ENCODE measurements at places on chromosomes 7 and 10.

- no peak for DNase-seq
Measured at GRCh38 chr7:29866490-29866930, 60.2 kb downstream of the WIPF3 start.

DNA sequence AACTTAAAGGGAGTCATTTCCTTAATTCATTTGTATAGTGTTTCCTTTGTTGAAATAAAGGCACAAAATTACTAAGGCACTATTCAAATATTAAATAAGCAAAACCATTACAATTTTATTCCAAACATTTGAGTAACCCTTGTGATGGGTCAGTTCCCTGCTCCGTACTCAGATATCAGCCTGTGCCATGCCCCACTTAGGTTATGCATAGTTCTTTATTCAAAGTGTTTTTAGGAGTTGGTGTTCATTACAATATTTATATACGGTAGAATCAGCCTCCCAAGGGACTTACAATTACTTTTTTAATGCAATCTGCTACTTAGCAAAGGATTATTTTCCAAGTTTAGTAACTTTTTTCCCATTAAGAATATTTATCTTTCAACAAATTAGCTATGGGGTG is 119.3 kb upstream of the SEMA3D start:
- DNase-seq, result no peak

DNA sequence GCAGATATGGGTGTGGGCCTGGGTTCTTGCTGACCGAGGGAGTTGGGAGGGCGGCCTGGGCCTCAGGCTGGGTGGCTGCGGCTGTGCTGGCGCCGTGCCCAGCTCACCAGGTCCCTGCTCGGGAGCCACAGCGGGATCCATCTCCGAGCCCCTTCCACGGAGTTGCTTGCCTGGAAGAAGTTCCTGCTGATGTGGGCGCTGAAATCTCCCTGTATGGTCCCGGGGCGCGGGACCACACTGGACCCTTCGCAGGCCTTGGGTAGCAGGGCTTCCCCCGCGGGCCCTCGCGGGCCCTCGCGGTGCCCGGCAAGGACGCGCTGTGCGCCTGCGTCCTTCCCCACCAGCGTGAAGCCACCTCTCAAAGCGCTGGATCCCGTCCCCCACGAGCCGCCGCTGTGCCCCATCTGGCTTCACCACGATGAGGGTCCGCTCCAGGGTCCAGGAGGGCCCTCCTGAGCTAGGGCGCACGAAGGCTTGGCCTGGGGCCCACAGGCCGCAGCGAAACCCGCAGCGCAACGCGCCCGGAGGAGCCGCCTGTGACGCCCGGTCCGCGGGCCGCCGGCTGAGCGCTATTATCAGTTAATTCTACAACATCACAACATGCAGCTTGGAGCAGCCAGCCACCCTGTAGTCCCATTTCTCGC is 31.5 kb downstream of the RAB19 start:
- DNase-seq, result no peak

- no peak for DNase-seq
Measured at GRCh38 chr10:102661658-102662028, 17.4 kb downstream of the TRIM8 start.

- no peak for DNase-seq
Measured at GRCh38 chr10:10792681-10793080, 225.0 kb upstream of the CELF2 start.

- no peak for DNase-seq
Measured at GRCh38 chr7:36280840-36281812, 108.5 kb upstream of the ANLN start.

DNA sequence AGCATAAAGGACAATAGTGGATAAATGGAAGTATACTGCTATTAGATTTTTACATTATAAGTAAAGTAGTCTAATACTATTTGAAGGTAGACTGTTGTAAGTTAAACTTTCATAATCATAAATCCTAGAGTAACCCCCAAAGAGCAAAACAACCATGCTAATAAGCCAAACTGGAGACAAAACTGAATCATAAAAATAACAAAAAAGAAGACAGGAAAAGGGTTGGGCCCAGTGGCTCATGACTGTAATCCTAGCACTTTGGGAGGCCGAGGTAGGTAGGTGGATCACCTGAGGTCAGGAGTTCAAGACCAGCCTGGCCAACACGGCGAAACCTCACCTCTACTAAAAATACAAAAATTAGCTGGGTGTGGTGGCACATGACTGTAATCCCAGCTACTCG is 9.7 kb downstream of the CACUL1 start:
- DNase-seq, result no peak

GRCh38 chr10:7572391-7572790 is 94.4 kb downstream of the ITIH5 start:
- no peak for DNase-seq

GRCh38 chr10:96700374-96701099 is 19.8 kb downstream of the PIK3AP1 start:
- no peak for DNase-seq

DNA sequence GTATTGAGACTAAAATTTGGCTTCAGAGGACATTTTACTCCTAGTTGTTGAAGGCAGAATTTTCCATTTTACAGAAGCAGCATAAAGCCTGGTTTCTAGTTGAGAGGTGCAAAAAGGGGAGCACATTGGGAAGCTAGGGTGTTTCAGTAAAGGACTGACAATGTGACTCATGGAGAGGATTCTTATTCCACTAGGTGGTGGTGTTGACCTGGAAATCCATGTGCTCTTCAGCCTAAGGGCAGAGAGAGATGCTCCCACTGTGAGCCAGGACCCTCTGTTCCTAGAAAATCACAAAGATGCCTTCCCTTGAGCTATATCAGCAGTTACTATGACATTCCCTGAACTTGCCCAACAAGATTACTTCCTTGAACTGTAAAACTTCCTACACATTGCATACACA is 687.8 kb downstream of the IPMK start:
- no peak for DNase-seq

- no peak for DNase-seq
Measured at GRCh38 chr7:16915405-16915804, 33.6 kb upstream of the AGR3 start.

- no peak for DNase-seq
Measured at GRCh38 chr7:126213876-126214275, 1038.9 kb downstream of the GRM8 start.

DNA sequence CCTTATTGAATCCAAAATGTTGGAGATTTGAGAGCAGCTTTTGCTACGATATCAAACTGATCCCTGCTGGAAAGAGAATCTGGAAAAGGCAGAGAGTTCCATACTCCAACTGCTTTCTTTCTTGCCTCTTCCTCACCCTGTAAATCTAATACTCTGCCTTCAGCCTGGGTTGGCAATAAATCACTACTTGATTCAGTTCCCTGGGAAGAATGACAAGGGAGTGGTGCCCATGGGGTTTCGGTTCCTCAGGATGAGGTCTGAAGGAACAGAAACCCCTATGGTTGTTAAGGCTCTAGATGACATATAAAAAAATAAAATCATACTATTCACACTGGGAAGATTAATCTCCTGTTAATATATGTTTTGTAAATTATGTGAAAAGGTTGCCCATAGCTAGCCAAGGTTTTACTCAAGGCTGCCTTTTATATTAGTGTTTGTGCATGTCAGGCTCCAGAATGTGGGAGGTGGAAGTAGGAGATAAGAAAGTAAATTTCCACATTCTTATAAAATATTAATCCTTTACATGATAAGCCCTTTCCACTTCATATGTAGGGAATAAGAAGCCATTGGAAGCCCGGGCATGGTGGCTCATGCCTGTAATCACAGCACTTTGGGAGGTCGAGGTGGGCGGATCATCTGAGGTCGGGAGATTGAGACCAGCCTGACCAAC is 106.2 kb upstream of the CACNA2D1 start:
- no peak for DNase-seq

- DNase-seq, result no peak
Measured at GRCh38 chr7:75989500-75990388, 4.7 kb downstream of the TMEM120A start.

Measured in activated T-cell treated with anti-CD3 and anti-CD28 coated beads for 24 hours (primary cell).